ENCODE measurements at places on chromosomes 4 and X.

DNA sequence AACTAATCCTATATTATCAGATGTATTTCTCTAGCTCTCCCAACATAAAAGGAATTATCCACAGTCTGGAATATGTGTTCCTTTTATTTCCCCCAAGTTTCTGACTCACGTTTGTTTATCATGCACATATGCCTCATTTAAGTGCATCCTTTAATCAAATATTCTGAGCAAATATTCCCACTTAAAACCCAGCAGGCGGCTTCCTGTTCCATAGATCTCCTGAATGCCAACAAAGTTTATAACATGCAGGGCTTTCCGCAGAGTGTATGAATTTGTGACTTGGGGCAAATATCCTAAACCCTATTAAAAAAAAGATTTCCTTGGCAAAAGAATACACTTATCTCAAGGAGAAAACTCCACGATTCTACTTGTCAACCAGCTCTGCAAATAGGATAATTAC is 16.9 kb downstream of the GLRA2 start:
- no peak for DNase-seq

GRCh38 chr4:155809835-155810234 is 51.0 kb downstream of the GUCY1B1 start:
- no peak for DNase-seq

GRCh38 chr4:39036172-39036571 is 4.0 kb upstream of the TMEM156 start:
- no peak for DNase-seq

DNA sequence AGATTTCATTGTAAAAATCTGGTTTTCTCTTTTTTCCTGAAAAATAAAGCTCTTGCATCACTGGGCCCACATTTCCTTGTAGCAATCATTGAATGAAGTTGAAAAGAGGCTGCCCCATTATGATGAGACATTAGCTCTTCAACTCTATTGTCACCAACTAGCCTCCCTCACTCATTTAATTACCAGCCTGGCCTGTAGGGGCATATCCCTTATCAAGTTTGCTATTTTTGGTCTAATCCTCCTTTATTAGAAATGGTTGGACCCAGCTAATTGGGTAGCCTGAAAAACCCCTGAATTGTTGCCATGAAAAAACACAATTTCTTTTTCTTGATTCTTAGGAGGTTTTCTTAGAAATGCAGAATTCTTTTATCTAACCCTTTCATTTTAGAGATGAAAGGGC is 164.6 kb upstream of the CASK start:
- no peak for DNase-seq

GRCh38 chr4:17511509-17511949 is 361 bp downstream of the QDPR start:
- DNase-seq: peak; percentile 41

DNA sequence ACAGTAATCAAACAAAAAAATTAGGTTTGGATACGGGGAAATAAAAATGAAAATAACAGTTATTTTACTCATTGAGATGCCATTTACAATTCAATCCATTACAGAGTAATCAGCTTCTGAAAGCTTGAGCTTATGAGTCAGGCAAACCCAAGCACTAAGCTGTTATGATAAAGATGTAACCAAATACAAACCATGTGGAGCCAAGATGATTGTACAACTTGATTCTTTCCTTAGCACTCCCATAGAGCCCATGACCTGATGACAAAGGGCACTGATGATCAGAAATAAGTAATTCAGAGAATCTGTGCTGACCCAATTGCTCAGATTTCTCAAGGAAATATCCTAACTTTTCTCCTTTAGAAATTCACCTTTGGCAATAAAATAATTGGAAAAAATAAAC is 40.5 kb upstream of the PRKG2 start:
- no peak for DNase-seq

GRCh38 chr4:78689261-78689660 is 86.9 kb upstream of the BMP2K start:
- DNase-seq: no peak

DNA sequence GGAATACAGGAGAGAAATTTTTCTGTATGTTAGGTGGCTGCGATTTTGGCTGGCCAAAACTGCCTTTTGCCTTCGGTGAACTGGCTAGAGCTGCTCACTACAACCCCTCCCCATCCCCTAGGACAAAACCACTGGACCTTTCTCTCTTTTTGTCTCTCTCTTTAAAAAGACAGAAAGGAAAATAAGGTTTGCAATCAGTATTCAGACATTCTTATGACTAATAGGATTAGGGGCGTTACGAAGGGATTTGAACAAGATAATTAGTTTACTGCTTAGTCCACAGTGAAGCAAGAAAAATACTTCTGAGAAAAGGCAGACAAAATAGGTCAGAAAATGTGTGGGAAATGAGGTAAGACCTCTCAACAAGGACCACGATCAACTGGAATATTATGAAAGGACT is 180.4 kb downstream of the SLIT2 start:
- no peak for DNase-seq

DNA sequence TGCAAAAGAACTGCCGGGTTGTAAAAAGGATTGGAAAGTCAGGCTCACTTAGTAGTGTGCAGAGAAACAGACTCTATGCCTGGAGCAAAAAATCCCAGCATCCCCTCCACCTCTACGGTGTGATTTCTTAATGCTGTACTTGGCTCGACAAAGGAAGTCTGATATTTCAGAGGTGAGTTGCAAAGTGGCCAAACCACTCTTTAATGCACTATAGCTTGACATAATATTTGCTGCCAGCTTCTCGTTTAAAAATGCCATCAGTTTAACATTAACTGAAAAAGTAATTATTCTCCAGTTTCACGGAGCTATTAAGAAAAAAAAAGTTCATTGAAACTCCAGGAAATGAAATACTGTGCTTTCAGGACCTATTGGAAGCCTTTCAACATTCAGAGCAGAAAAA is 448.3 kb upstream of the ZFP42 start:
- DNase-seq: no peak

DNA sequence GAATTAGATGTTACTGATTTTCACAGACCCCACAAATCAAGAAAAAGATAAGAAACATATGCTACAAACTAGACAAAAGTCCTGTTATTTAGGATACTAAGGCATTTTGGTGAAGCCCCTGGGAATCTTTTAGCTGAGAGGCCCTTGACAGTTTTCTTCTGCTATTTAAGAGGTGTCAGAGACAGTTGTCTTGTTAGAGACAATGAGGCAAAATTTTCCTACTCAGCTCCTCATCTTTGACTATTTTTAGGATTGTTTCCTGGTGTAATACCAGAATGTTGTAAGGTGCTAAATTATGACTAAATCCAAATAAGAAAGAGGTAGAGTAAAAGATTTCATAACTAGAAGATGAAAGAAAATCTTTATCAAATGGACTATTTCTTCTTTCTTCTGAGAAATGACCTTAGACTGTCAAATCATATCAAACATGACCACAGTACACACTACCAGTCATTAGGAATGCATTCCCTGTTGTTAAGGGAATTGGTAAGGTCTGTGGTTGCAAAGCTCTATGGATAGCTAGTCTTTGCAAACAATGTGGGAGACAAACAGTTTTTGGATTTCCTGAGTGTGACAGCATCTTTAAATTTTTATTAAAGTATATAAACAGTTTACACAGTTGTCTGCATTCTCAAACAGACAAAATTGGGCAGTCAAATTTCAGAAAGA is 926.1 kb downstream of the ADGRL3 start:
- DNase-seq: no peak

- no peak for DNase-seq
Observed at GRCh38 chr4:142840516-142841123, 5.5 kb downstream of the INPP4B start.

DNA sequence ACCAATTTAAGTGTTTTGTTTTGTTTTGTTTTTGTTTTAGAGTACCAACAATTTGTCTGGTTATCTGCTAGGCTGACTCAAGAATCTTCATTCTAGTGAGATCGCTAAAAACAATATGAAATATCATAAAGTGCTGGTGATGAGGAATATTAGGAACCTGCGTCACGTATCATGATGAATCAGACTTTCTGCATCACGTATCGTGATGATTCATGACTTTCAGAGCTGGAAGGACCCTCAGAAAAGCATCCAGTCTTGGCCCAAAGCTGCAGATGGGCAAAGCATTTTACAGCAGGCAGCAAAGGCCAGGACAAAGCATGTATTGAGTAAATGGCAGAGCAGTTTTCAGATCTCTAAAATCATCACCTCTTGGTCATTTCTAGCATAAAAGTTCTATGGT is 278.0 kb upstream of the BOD1L1 start:
- no peak for DNase-seq

GRCh38 chr4:86156531-86156930 is 203.3 kb downstream of the MAPK10 start:
- no peak for DNase-seq

- DNase-seq: no peak
Observed at GRCh38 chrX:9501362-9501761, 36.5 kb downstream of the TBL1X start.

- no peak for DNase-seq
Observed at GRCh38 chr4:64271601-64272081, 137.6 kb downstream of the TECRL start.

DNA sequence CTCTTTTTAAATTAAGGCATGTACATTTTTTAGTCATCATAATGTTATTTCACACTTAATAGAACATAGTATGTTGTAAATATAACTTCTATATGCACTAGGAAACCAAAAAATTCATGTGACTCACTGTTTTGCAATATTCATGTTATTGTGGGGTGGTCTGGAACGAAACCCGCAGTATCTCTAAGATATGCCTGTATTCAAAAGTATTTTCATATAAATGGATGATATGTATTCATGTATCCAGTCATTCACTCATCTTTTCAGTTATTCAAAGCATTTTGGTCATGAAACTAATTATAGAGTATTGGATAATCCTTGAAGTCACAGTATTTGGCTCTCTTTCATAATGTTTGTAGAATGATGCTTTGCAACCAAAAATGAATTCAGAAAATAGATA is 168.1 kb downstream of the HS6ST2 start:
- DNase-seq: no peak

DNA sequence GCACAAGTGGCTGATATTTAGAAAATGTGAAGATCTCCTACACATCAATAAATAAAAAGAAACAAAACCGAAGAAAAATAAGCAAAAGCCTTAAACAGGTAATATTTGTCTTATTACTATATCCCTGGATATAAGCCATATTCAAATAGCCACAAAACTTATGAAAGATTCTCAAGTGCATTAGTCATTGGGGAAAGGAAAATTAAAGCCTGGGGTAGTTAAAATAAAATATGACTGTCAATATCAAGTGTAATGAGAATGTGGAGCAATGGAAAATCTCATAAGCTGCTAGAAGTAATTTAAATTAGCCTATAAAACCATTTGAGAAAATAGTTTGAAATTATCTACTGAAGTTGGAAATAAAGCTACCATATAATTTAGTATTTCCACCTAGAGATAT is 399.9 kb downstream of the GASK1B start:
- DNase-seq: no peak

DNA sequence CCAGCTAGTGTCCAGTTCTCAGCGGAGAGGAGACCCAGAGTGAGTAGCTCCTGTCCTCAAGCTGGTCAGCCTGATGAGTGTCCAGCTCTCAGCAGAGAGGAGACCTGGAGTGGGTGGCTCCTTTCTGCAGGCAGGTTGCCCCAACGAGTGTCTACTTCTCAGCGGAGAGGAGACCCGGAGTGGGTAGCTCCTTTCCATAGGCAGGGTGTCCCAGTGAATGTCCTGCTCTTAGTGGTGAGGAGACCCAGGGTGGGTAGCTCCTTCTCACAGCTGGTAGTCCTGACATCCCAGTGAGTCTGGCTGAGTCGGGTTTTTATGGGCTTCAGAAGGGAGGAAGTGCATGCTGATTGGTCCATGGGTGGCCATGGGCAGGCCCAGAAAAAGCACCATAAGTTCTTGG is 55.7 kb upstream of the NUDT6 start:
- DNase-seq: no peak

DNA sequence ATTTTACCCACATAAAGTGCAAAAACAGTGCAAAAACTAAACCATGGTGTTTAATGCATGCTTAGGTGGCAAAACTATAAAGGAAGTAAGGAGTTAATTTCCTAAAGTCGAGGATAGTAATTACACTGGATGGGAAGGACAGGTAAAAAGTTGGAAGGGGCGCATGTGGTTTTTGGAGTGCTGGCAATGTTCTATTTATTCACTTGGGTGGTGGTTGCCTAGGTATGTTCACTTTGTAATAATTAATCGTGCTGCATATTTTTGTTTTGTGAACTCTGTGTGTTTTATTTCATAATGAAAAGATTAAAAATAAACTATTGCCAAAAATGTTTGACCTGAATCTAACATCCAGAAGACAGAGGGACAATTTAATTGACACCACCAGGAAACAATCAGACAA is 32.1 kb upstream of the SMARCA5 start:
- DNase-seq: no peak

GRCh38 chr4:55031158-55031557 is 94.2 kb downstream of the KDR start:
- DNase-seq: no peak

DNA sequence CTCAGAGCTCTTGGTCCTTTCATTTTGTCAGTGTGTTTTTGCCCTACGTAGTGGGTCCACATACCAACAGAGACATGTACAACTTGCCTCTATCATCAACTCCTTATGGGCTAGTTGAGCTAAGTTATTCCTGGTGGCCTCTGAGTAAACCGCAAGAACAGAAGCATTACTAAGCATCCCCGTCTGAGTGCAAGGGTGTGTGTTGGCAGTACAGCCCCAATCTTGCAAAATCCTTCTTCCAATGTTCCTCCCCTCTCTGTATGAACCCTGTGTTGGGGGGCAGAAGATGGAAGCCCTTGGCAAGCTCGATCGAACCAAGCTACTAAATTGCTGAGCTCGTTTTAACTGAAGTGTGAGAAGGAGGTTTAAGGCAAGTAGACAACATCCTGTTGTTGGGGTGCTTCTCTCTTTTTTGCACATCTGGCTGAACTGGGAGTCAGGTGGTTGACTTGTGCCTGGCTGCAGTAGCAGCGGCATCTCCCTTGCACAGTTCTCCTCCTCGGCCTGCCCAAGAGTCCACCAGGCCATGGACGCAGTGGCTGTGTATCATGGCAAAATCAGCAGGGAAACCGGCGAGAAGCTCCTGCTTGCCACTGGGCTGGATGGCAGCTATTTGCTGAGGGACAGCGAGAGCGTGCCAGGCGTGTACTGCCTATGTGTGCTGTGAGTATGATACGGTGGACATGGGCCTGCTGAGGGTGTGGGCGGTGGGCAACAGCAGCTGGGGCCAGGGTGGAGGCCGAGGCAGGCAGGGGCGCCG is at the start of gene SH2D1A:
SH2D1A (plus strand) TSS at position 447 of the 760 bp plus-strand sequence; CDS start at position 527, 80 bp downstream.
- DNase-seq: no peak

DNA sequence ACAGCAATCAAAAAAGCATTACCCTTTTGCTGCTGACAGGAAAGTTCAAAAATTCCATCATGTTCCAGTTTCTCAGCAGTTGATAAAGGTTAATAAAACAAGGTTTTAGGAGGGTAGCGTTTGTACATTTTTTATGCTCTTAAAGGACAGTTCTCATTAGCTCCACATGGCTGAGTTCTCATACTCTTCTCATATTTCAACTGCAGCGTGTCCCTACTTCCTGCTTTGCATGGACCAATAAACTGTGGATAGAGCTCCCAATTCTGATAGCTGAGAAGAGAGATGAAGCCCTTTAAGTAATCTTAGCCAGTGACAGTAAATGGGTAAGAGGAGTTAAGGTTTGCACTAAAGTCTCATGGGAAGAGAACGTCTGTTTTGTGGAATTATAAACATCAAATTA is 53.5 kb downstream of the SPANXA2 start:
- no peak for DNase-seq
